NK-92 treated with Interleukin-12 subunit alpha and Interleukin-12 subunit beta, amount 100 ng/mL, for 24 hours (cell line): ENCODE measurements at places on chromosomes 7 and 10.

DNA sequence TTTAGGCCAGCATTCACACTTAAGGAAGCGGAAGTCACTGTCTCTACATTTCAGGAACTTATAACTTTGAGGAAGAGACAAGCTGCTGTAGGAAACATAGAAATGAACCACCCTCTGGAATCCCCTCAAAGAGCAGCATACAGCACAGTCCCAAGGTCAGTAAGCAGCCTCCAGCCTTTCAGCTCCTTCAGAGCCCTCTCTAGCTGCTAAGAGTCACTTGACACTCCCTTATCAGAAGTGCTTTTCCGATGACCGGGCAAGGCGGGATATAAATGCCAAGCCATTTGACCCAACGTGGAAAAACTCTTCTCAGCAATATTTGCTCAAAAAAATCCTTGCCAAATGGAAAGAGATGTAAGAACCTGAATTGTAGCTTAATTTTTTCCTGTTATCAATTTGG, 1284.3 kb downstream of the XPNPEP1 start:
- DNase-seq = no peak

DNA sequence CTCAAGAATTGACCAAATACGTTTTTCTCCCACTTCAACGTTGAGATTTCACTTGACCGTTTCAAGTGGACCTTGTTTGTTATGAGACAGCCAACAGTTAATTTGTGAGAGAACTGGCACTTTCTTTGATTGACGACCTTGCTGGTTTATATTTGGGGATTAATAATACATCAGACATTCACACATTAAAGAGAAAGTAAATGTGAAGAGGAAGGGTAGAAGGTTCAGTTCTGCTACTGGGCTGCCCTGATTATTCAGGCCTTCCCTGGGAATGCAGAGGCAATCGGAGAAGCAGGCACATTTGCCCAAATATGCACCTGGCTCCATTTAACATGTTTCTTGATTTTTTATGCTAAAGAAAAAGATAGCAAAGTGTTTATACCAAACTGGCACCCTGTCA, 114.1 kb downstream of the POU6F2 start:
- DNase-seq = no peak

DNA sequence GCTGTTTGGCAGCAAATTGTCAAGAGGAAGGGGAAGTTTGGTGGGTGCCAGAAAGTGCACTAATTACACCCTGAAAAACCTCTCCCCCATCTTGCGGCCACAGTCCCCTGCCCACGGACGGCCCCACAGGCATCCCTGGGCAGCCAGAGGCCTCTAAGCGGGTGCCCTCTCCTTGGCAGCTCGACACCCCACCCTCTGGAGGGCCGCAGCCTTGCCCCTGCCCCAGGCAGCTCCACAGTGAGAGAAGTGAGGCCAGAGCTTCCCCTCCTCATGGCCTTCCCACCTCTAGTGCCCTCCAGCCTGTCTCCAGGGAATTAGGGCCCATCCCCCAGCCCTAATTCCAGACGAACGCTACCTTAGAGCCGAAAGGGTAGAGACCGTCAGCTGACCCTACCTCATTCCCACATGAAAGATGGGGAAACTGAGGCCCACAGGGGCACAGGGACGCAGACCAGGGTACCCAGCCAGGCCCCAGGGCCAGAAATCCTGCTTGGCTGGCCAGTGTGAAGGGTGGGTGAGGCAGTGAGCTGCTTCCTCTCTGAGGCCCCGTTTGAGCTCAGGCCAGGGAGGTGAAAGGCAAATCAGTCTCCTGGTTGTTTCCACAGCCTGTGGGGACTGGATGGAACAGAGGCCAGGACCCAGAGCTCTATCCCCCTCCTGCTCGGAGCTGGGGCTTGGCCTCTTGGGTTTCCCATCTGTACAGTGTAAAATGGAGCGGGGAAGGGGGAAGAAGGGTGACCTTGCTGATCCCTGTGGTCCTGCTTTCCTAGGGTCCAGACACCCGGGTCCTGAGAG, 10.0 kb downstream of the ZCCHC24 start:
- no peak for DNase-seq

- DNase-seq = no peak
Measured at GRCh38 chr7:57201021-57201894, 69.0 kb upstream of the ZNF479 start.

DNA sequence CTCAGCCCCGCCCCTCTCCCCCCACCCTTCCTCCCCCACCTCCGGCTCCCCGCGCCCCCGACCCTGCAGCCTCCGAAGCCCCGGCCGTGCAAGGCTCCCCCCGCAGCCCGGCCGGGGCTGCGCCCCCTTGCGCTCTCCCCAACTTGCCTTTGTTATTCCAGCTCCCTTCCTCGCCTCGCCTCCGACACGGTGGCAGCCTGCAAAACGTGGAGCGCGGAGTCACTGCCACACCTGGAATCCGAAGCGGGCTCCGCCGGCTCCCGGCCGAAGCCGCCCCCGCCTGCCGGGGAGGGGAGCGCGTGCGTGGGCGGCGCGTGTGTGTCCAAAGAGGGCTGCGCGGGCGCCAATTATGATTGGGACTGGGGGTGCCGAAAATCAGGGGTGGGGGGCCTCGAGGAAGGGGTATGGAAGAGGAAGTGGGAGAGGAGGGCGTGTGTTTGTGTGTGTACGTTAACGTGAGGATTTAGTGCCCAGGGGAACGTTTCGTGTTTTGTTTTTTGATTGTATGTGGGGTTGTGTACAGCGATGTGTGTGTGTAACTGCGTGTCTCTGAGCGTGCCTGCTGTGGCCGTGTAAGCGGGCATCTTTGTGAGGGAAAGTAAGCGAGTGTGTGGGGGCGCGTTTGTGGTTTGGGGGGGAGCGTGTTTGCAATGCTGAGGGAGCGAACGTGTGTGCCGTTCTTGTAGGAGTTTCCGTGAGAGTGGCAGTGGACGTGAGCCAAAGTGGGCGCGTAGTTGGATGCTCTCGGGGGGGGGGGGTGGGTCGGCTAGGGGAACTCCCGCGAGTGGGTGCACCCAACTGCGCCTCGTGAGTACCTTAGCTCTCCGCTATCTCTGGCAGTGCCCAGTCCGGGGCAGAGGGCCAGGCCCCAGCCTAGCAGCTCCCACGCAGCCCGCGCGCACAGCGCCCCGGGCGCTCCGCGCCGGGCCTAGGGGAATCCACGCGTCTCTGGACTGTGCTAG, 1.2 kb upstream of the ZMIZ1 start:
- no peak for DNase-seq

DNA sequence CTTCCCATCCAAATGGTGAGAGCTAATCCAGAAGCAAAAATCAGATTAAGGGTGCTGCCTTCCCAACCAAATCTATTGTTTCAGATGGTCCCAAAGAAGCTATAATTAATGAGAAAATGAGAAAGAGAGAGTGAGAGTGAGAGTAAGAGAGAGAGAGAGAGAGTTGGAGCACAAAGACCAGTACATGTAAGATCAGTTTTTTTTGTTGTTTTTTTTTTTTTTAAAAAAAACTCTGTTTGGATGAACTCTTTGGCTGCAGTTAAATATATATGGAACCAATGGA, 305.6 kb downstream of the PTEN start:
- DNase-seq = no peak

DNA sequence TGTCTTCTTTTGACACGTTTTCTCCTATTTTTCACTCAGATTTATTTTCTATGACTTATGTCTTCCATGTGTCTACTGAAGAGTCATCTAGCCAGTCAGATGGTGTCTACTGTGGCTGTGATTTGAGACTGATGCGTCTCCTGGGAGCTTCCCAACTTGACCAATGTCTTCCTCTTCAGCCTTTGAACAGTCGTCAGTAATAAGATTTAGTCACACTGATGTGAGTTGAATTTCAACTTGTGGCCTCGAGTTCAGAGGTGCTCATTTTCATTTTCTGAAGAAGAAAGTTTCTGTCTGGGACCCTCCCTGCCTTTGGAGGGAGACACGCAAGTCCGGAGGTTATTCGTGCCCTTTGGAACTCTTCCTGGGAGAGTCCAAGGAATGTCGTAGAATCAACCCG, 221.9 kb upstream of the INHBA start:
- DNase-seq = no peak
